ENCODE measurements at places on chromosomes 16 and 17.

DNA sequence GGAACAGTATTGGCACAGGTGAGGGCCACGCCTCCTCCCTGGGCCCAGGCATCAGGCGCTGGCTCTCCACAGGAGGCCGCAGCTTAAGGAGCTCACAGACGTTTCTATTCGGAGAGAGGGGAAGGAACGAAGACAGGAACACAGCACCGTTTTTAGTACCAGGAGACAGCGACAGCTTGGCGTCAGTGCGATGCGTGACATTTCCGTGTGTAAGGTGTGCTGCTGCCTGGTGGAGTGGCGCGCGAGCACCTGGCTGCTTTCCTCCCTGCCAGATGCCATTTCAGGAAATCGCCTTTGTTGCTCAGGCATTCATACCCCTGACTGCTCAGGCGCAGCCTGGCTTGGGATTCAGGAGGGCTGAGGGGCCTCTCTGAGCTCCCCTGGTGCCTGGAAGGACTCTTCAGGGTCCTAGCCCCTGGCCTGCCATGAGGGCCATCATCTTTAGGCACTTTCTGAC is 367.5 kb downstream of the CPPED1 start:
- DNase-seq: peak; percentile 25

DNA sequence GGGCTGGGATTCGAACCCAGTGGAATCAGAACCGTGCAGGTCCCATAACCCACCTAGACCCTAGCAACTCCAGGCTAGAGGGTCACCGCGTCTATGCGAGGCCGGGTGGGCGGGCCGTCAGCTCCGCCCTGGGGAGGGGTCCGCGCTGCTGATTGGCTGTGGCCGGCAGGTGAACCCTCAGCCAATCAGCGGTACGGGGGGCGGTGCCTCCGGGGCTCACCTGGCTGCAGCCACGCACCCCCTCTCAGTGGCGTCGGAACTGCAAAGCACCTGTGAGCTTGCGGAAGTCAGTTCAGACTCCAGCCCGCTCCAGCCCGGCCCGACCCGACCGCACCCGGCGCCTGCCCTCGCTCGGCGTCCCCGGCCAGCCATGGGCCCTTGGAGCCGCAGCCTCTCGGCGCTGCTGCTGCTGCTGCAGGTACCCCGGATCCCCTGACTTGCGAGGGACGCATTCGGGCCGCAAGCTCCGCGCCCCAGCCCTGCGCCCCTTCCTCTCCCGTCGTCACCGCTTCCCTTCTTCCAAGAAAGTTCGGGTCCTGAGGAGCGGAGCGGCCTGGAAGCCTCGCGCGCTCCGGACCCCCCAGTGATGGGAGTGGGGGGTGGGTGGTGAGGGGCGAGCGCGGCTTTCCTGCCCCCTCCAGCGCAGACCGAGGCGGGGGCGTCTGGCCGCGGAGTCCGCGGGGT is at the start of gene CDH1:
CDH1 (plus strand) TSS at position 247 of the 684 bp plus-strand sequence; CDS start at position 371, 124 bp downstream.
- DNase-seq: peak; percentile 59

DNA sequence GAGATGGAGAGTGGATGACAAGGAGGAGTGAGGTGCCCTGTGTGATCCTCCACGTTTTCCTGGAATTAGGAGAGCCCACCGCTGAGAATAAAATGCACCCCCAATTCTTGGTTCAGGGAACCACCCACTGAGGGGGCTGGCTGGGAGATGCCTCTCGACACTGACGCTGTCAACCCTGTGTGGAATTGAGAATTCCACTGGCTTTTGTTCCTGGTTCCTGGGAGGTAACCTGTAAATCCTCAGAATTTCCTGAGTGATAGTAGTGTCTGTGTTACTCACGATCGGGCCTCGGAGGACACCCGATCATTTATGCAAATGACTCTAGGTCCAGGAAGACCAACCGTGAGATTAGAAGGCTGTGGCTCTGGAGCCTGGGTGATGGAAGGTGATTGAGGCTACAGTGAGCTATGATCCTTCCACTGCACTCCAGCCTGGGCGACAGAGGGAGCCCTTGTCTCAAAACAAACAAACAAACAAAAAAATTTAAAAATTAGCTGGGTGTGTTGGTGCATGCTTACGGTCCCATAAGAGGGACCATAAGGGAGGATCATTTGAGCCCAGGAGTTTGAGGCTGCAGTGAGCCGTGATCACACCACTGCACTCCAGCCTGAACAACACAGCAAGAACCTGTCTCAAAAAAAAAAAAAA is 11.7 kb upstream of the PRPSAP1 start:
- no peak for DNase-seq

DNA sequence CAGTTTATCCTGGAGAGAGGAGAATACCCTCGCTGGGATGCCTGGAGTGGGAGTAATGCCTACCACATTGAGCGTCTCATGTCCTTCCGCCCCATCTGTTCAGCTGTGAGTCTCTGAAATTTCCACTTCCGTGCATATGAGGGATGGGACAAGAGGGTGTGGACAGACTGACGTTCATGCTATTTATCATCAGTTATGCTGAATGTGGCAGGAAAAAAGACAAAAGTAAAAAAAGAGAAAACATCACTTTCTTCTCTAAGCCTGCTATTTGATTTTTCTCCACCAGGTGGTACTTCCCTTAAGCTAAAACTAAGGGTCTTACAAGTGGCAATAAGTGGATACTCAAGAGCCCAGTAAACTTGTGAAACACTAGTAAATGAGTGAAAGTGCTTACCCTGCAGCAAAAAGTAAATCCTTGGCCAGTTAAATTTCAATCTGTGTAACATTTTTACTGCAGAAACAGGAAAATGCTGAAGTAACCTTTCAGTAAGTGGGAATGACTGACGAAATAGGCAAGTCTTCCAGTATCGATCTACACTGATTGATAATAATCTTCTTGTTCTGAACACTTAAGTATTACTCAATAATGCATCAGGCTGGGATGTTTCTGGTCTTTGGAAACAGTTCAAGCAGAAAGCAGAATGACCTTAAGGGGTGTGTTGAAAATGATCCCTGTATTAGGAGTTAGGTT is 5.6 kb downstream of the CRYBA1 start:
- DNase-seq: no peak

- DNase-seq: peak; percentile 65
These were observed 2.4 kb downstream of the CRAMP1 start for GRCh38 chr16:1614456-1615102.

GRCh38 chr16:71631776-71632175 is 5.8 kb downstream of the MARVELD3 start:
- DNase-seq: no peak

DNA sequence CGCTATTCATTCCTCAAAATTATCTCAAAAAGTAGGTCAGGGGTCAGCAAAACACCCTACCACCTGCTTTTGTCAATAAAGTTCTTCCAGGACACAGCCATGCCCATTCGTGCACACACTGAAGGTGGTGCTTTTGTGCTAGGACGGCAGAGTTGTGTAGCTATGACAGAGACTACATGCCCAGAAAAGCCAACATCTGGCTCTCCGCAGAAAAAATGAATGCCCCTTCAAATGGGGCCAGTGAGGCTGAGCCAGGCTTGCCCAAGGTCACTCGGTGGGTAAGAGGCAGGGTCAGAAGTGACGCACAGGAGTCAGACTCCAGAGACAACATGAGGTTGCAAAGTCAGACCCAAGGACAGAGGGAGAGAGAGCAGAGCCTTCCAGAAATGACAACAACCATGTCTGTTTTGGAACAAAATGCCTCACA is 200.1 kb downstream of the XYLT1 start:
- DNase-seq: no peak

- DNase-seq: no peak
These were observed 37.3 kb downstream of the SPOP start for GRCh38 chr17:49640556-49640955.

DNA sequence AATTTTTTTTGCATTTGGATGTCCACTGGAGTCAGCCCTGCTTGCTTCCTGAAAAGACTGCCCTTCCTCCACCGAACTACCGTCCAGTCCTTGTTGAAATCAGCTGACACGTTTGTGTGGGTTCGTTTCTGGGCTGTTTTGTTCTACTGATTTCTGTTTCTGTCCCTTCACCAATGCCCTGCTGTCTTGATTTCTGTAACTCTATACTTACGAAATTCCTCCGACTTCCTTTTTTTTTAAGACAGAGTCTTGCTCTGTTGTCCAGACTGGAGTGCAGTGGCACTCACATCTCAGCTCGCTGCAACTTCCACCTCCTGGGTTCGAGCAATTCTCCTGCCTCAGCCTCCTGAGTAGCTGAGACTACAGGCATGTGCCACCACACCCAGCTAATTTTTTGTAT is 8.4 kb upstream of the GAA start:
- DNase-seq: no peak

- no peak for DNase-seq
These were observed 18.0 kb upstream of the TCF25 start for GRCh38 chr16:89855301-89855945.

DNA sequence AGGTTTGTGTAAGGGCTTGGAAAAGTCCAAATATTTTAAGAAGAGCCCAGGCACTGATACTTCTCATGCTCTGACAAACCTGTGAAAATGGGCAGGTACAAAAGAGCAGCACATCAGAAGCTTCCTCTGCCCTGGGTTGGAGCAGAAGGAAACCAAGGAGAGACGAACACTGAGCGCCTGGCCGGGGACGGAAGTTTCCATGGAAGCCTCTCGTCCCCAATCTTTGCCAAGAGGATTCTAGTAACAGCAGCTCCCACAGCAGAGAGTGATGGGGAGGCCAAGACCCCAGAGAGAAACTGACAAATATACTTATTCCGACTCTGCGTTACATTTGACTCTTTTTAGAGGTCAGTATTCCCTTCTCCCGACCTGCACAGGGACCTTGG is 268.5 kb downstream of the C16orf95 start:
- no peak for DNase-seq

DNA sequence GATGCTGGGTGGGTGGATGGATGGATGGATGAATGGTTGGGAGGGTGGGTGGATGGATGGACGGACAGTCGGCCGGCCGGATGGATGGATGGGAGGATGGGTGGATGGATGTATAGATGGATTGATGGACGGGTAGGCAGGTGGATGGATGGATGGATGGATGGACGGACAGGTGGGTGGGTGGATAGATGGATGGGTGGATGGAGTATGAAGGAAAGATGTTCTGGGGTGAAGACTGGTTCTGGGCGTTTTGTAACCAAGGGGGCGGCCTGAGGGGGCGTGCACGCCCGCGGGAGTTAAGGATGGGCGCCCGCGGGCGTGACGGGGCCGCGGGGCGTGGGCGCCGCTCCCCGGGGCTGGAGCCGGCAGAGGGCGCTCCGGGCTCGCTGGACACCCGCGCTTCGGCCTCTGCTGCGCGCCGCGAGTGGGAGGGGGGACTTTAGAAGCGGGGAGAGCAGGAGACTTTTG is at the start of gene NECAB2:
NECAB2 (plus strand) TSS at position 407 of the 468 bp plus-strand sequence. CDS start 405 bp downstream, outside the sequence.
- peak; percentile 79 for DNase-seq

DNA sequence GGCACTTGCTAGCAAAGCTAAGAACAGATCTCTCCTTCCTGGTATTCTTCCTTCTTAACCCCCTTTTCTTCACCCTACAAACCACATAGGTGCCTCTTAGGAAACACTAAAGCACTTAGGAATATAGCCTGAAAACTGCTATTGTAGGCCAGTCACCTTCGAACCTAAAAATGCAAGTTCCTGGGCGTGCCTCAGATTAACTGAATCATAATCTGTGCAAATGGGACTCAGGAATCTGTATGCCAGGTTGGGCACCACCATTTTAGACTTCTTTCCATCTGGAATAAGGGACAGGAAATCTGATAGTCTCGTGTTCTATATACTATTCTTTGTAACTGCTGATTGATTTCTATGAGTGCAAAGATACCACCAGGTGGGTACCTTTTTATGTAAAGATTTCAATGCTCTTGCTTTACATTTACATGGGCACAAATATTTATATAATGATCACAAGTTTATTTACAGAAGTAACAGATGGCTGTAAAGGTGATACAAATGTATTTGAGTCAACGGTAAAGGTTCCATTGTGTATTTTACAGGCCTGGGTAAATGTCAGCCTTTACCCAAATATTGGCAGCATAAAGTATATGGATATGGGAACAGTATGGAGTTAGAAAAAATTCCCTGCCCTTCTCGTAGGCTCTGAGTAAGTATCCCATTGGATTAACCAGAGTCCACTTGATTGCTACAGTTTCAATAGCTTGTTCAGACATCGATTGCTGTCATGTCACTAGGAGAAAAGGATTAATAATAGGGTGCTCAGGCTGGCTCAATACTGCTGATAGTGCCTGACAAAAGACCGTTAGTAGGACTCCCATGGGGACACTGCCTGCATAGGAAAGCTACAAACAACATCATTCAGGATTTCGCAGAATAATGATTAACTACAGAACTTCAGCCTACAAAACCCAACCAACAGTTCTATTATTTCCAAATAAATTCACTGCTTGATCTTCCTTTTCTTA is 124.7 kb downstream of the SNX11 start:
- DNase-seq: no peak

DNA sequence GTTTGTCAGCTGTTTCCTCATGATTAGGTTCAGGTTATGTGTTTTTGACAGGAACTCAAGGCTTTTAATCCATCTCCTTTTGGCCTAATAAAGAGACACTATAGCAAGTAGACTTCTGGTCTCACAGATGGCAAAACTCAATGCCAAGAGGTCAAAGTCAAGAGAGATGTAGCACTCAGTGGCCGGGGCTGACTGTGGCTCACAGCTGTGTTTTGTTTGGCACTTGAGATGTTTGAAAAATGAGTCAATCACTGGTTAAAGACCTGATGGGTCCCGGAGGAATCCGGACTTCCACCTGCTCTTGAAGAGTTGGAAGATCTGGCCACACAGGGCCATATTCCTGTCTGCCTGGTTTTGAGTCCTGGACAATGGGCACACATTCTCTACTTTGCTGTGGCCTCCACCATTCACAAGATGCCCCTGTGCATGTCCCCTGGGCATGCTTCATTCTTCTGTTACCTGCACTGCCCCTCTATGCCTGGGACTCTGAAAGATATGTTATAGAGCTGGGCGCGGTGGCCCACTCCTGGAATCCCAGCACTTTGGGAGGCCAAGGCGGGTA is 210.3 kb downstream of the SNX29 start:
- no peak for DNase-seq

DNA sequence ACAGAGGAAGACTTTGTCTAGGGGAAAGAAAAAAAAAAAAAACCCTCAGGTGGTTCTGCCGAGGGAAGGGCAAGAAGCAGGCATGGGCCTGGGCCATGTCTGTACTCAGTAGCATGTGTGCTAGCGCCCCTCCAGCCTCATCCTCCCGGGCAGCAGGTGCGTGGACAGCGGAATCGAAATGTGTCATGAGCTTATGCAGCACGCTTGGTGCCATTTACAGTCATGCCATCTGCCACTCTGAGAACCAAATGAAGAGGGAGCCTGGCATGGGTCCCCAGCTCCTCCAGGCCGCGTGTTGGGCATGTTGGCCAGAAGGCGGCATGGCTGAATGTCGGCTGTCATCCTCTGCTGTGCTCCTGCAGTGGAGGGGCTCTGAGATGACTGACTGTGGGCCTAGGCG is 31.4 kb downstream of the CRAMP1 start:
- no peak for DNase-seq

DNA sequence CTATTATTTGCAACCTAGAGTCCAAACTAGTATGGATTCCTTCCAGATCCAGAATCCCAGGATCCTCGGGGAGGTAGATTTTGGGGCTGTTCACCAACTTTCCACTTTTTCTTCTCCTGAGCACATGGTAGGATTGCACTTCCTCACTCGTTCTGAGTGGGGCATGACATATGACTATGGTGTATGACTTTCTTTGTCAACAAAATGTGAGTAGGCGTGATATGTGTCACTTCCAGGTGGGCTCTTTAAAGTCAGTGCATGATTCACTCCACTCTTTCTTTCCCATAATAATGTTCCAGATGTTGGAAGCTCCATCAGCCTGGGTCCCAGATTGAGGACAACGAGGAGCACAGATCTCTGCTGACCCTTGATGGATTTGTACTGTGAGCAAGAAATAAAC is 21.5 kb downstream of the IRX5 start:
- DNase-seq: no peak
